ENCODE measurements at places on chromosomes 3 and 15.

DNA sequence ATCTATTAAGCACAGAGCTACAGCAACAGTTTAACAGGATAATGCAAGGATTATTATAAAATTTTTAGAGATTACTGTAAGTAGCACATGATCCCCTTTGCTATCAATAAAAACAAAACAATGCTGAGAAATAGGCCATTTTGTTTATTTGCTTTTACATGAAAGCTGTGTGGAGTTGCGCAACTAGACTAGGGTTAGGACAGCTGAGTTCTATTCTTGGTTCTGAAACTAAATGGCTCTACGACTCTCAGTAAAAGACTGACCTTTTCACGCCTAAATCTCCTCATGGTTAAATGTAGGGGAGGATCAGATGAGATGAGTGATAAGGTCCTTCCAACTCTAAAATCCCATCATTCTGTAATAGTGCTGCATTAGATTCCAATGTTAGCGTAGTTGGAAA is 25.0 kb downstream of the KCNMB2 start:
- no peak for DNase-seq

DNA sequence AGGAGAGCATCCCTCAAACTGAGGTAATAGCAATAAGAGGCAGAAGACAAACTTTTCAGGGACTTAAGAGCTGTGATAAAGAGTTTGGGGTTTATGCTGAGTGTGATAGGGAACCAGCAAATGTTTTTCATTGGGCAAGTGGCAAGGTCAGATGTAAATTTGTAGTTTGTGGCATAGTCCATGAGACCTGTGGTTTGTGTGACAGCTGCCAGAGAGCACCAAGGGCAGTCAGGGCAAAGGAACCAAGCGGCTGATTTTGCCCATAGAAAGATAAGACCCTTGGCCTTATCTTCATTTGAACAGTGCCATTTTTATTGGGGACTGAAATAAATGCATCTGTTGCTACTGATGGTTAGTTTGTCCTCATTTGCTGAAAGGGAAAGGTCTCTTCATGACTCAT is 220.3 kb downstream of the LRRN1 start:
- DNase-seq: no peak

- no peak for DNase-seq
Measured at GRCh38 chr3:32948625-32949445, 2.6 kb upstream of the CCR4 start.

DNA sequence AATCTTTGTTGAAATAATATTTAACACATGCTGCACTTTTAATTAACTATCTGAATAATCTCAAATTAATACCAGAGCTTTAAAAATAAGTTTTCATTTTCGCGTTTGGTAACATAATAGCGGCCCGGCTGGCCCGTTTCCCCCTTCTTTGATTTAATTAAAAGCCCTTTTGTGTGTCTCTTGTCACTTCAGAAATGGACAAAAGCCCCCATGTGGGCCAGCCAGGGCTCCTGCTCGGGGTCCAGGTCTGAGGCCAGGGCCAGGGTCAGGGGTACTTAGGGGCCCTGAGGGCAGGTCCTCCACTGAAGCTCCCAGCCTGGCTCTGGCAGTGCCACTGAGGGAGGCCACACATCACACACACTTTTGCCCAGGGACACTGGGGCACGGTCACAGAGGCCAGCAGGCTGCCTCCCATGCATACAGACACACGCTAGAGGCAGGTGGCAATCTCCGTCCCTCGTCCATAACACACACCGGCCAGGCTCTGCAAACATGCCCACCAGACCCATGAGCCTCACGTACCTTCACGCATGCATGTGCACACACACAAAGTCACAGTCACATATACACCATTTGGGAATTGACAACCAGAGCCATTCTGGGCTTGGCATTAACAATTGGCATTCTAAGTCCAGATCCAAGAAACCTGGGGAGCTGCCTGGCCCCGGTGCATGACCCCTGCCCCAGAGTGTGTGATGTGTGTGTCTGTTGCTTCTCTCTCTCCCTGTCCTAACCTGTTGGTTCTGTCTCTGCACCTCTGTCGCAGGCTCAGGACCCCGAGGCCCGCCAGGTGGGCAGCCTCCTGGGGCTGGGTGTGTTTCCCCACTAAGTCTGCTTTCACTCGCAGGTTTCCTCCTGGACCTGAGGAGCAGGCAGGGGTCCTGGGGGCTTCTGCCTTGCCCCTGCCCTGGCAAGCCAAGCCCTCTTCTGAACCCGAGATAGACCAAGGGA is 38.5 kb downstream of the DNAJB8 start:
- no peak for DNase-seq

DNA sequence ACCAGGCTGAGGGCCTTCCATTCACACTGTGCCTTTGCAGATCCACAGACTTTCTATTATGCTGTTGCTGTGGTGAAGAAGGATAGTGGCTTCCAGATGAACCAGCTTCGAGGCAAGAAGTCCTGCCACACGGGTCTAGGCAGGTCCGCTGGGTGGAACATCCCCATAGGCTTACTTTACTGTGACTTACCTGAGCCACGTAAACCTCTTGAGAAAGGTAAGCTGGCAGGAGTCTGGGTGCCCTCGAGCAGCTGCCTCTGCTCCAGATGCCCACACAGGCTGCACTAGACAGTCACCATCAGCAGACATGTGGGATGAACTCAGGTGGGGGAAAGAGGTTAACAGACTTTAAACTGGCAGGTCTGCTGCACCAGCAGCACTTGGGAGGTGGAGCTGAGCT is 8.3 kb downstream of the TF start:
- no peak for DNase-seq

DNA sequence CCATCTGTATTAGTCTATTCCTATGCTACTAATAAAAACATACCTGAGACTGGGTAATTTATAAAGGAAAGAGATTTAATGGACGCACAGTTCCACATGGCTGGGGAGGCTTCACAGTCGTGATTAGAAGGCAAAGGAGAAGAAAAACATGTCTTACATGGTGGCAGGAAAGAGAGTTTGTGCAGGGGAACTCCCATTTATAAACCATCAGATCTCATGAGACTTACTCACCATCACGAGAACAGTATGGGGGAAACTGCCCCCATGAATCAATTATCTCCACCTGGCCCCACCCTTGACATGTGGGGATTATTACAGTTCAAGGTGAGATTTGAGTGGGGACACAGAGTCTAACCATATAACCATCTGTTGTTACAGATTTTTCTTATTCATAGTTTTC is 42.1 kb upstream of the MB21D2 start:
- DNase-seq: no peak

DNA sequence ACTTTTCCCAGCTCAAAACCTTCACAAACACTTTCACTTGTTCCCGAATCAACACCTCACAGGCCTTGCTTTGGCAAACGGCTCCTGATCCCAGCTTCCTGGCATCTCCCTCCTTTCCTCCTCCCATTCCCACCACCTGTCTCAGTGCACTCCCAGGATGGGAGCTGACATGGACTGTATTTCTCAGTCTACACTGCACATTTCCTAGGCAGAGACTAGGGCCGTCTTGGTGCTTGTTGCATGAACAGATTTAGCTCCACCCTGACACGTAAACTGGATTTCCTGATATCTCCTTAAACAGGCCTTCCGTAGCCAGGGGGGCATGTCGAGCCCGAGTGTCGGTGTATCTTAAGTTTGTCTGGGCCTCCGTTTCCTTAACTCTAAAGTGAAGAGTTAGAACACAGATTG is 790 bp upstream of the WHAMM start:
- no peak for DNase-seq

DNA sequence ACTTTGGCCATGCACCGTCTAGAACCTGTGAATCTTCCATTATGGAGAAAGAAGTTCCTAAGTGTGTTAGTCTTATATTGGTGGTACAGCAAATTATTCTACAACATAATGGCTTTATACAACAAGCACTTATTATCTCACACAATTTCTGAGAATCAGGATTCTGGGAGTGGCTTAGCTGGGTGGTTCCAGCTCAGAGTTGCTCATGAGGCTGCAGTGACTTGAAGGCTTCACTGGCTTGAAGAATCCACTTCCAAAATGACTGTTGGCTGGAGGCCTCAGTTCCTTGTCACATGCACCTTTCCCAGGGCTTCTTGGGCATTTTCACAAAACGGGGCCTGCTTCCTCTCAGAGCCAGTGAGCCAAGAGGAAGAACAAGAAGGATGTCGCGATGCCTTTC is 82.3 kb upstream of the RNF7 start:
- no peak for DNase-seq

- no peak for DNase-seq
Measured at GRCh38 chr15:36894075-36894474, 206.3 kb downstream of the MEIS2 start.

GRCh38 chr3:134652886-134653630 is 2.2 kb upstream of the KY start:
- no peak for DNase-seq

- no peak for DNase-seq
Measured at GRCh38 chr3:9087831-9088413, 124.7 kb upstream of the RAD18 start.

DNA sequence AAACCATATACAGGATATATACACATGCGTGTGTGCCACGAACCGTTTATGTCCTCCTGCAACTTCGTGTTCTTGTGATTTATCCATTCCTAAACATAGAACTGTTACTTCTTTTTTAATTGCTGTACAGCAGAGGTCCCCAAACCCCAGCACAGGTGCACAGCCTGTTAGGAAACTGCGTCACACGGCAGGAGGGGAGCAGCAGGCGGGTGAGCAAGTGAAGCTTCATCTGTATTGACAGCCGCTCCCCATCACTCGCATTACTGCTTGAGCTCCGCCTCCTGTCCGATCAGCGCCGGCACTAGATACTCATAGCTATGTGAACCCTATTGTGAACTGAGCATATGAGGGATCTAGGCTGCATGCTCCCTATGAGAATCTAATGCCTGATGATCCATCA is 34.9 kb upstream of the NRROS start:
- DNase-seq: no peak

- DNase-seq: no peak
Measured at GRCh38 chr15:38176691-38177090, 75.9 kb upstream of the SPRED1 start.
